Right lobe of liver (tissue), 6 donors: ENCODE measurements at places on chromosomes 2 and 18.

DNA sequence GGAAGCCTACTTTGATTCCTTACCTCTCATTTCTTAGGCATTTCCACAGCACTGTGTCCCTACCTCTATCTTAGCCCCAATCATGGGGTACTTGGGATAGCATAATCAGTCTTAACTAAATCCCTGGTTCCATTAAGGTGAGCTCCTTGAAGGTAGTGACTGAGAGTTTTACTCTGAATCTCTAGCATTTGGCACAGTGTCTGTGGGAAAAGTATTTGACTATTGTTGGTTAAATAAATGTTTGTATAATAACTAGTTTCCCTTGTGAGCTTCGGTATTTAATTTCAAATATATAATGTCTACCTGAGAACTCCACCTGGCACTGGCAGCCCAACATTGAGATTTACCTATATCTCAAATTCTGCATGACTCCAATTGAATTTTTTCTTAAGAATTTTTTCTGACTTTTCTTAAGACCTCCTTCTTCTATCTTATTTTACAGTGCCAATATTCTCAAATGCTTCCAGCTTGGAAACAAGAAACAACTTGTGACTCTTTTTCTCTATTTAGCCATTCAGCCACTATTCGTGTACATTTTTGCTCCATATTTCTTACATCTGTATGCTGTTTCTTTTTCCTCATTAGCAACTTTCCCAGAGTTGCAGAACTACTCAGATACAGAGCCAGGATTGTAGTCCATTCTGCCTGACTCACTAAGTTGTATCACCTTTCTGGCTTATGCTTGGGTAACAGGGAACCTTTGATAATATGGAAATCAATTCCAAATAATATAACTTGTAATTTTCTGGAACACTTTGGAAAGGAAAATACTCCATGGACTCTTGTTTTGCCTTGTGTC lies 214.0 kb upstream of the NT5C1B start:
- H3K36me3 ChIP-seq = no peaks in the 10 kb centered on the region
- H3K4me3 ChIP-seq = no peak overlapping the region
- DNase-seq = no peak
- H3K4me1 ChIP-seq = no peaks in the 10 kb centered on the region

DNA sequence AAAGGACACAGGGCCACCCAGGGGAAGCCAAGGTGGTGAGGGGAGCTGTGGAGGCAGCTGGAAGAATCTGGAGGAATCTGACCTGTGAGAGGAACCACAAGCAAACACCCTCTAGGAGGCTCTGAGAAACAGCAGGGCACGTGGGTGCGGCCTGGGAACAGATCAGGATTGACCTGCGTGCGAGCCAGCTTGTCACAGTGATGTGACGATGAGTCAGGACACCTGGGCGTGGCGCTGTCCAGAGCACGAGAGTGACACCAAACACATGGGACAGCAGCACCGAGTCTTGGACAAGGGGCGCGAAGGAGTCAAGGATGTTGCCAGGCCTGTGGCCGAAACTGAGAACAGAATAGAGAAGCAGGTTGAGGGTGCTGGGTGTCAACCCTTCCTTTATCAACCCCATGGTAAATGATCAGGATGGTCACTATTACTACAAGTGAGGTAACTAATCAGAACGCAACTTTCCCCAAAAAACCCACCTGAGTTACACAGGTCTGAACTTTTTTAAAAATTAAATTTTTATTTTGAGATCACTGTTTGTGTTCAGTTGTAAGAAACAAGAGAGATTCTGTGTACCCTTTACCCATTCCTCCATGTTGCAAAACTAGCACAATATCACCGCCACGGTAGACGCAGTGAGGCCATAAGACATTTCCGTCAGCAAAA lies 637 bp upstream of the SFT2D3 start:
- peak; percentile 91 for DNase-seq
- H3K27me3 ChIP-seq = no peaks in the 10 kb centered on the region

GRCh38 chr2:122530814-122531213 lies 775.4 kb downstream of the TSN start:
- no peak for DNase-seq
- no peak overlapping the region for H3K4me3 ChIP-seq
- no peaks in the 10 kb centered on the region for H3K4me1 ChIP-seq
- H3K36me3 ChIP-seq = no peaks in the 10 kb centered on the region
- no peak overlapping the region for H3K27ac ChIP-seq

GRCh38 chr2:205694256-205694655 lies 12.0 kb downstream of the NRP2 start:
- no peak overlapping the region for H3K27ac ChIP-seq
- H3K4me1 ChIP-seq = no peaks in the 10 kb centered on the region
- no peaks in the 10 kb centered on the region for H3K27me3 ChIP-seq
- no peaks in the 10 kb centered on the region for H3K36me3 ChIP-seq
- no peak for DNase-seq
- H3K4me3 ChIP-seq = no peak overlapping the region

DNA sequence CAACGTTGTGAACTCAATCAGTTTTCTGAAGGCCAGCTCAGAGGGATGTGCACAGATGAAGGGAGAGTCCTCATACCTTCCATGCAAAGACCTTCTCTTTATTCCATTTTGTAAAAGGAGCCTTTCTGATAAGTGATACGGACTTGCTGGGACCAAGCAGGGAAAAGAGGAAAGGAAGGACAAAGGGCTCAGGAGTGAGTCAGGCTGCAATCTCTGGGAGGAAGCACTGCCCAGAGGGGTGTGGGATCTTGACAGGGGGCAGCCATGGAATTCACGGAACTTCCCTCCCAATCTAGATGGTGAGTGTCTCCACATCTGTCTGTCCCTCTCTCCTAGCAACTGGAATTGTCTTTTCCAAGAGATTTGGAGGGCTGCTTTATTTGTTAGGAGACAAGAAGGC lies 281.4 kb upstream of the CELF4 start:
- H3K4me3 ChIP-seq = no peak overlapping the region
- H3K27me3 ChIP-seq = no peaks in the 10 kb centered on the region
- H3K27ac ChIP-seq = no peak overlapping the region
- no peak for DNase-seq

GRCh38 chr2:43340066-43340465 lies 113.7 kb upstream of the ZFP36L2 start:
- H3K36me3 ChIP-seq = no peaks in the 10 kb centered on the region
- H3K27me3 ChIP-seq = no peaks in the 10 kb centered on the region
- no peak for DNase-seq
- no peak overlapping the region for H3K27ac ChIP-seq
